Activated T-cell treated with anti-CD3 and anti-CD28 coated beads, Interleukin-2, amount 50 U/mL, for 72 hours (primary cell): ENCODE measurements at places on chromosomes 16 and 17. TPM values are rescaled to one million over a fixed set of nuclear protein-coding genes. Genes with fewer than 3 reads are reported as not detected.
A peak's percentile ranks its signal among the peaks of the same experiment; 100 is the strongest.

EVI2B gene
- total RNA-seq, result 37.3 TPM

KCNAB3 gene
- total RNA-seq, result 10.2 TPM

UTS2R gene
- total RNA-seq, result 0.46 TPM

DNA sequence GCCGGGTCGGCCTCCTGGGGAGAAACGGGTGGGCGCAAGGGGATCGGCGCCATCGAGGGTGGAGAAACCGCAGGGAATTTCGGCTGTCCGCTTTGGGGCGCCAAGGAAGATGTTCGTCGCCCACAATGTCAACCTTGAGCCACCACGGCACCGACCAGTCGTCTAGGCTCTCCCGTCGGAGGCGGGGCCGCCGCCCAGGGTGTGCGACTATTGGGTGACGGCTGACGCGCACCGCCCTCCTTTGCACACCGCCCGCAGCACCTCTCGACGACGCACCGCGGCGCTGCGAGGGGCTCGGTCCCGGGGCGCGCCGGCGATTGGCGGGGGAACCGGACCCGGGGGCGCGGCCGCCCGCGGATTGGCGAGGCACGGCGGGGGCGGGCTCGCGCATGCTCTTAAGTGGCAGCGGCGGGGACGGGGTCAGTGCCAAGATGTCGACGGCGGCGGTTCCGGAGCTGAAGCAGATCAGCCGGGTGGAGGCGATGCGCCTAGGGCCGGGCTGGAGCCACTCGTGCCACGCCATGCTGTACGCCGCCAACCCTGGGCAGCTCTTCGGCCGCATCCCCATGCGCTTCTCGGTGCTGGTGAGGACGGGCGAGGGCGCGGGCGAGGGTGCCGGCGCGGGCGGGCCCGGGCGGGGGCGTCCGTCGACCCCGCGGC is at the start of gene NUDT16L1:
NUDT16L1 (plus strand) TSS at position 267 of the 660 bp plus-strand sequence; CDS start at position 432, 165 bp downstream.
- peak within 1 kb of the TSS; percentile 81 for H3K4me3 ChIP-seq
- H3K27ac ChIP-seq, result peak within 1 kb of the TSS; percentile 73
- H3K27me3 ChIP-seq, result no peaks in the 10 kb centered on the region
- peaks cover 14% of the 10 kb centered on the region for H3K4me1 ChIP-seq
- no peaks in the 10 kb centered on the region for H3K36me3 ChIP-seq
- DNase-seq, result peak; percentile 98

GRCh38 chr16:35506898-35507194 is 2047.4 kb downstream of the TP53TG3F start:
- H3K4me3 ChIP-seq, result no peak overlapping the region
- DNase-seq, result no peak
- no peaks in the 10 kb centered on the region for H3K27me3 ChIP-seq
- no peaks in the 10 kb centered on the region for H3K4me1 ChIP-seq

GRCh38 chr16:54193665-54194333 is 92.8 kb downstream of the IRX3 start:
- DNase-seq, result peak; percentile 60
- H3K4me3 ChIP-seq, result no peak overlapping the region
- no peaks in the 10 kb centered on the region for H3K36me3 ChIP-seq
- H3K27ac ChIP-seq, result no peak overlapping the region

GRCh38 chr16:69133373-69133954 is 1.0 kb downstream of the UTP4 start:
- H3K27me3 ChIP-seq, result no peaks in the 10 kb centered on the region
- peaks cover 69% of the 10 kb centered on the region for H3K4me1 ChIP-seq
- H3K36me3 ChIP-seq, result peaks cover 19% of the 10 kb centered on the region
- DNase-seq, result no peak
- H3K4me3 ChIP-seq, result peak overlapping the region; percentile 96

DNA sequence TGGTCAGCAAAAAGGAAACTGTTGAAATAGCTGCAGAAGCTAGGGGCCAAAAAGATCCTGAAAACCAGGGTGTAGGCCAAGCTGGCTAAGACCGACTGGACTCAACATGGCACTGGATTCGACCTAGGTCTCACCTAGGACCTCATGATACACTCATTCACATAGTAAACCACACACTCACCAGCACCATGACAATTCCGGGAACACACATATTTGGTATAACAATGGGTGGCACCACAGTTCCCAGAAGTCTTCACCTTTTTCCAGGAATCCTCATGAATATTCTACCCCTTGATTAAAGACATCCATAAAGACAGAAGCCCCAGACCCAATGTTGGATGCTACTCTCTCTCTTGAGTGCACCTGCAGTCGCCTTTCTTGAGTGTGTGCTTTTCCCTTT is 460.1 kb downstream of the TMEM114 start:
- H3K27ac ChIP-seq, result no peak overlapping the region
- no peak overlapping the region for H3K4me3 ChIP-seq
- no peak for DNase-seq
- H3K27me3 ChIP-seq, result no peaks in the 10 kb centered on the region

DNA sequence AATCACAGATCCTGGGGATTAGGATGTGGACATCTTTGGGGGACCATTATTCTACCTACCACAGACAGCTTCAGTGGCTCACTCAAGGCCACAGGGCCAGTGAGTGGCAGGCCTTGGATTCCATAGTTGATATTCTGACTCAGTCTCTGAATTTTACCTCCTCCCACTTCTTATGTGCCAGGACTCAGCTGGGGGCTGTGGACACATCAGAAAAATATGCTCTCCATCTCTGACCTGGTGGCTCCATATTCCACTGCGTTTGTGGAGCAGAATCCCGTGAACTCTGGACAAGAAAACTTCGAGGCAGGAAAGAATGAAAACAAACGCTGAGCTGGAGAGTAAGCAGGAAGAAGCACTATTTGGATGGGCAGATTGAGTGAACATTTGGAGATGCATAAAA is 301.8 kb upstream of the MAF start:
- no peak for DNase-seq
- H3K36me3 ChIP-seq, result no peaks in the 10 kb centered on the region
- no peak overlapping the region for H3K27ac ChIP-seq
- H3K4me3 ChIP-seq, result no peak overlapping the region

DNA sequence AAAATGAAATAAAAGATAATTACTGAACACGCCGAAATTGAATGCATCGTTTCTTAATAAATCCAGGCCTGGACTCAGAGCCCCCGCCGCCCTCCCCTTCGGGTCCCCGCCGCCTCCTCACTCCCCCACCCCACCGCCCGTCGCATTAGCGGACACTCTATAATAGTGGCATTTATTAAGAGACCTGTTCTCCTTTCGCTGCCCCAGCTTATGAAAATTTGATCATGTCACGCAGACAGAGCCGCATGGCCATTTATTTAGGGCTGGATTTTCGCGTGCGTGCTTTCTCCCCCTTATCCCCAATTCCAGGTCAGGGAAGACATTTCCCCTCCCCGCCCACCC is 6.3 kb upstream of the HOXB2 start:
- H3K4me3 ChIP-seq, result no peak overlapping the region
- H3K27me3 ChIP-seq, result peaks cover 6% of the 10 kb centered on the region
- H3K4me1 ChIP-seq, result peaks cover 24% of the 10 kb centered on the region
- H3K27ac ChIP-seq, result no peak overlapping the region
- DNase-seq, result no peak
- peaks cover 2% of the 10 kb centered on the region for H3K36me3 ChIP-seq

DNA sequence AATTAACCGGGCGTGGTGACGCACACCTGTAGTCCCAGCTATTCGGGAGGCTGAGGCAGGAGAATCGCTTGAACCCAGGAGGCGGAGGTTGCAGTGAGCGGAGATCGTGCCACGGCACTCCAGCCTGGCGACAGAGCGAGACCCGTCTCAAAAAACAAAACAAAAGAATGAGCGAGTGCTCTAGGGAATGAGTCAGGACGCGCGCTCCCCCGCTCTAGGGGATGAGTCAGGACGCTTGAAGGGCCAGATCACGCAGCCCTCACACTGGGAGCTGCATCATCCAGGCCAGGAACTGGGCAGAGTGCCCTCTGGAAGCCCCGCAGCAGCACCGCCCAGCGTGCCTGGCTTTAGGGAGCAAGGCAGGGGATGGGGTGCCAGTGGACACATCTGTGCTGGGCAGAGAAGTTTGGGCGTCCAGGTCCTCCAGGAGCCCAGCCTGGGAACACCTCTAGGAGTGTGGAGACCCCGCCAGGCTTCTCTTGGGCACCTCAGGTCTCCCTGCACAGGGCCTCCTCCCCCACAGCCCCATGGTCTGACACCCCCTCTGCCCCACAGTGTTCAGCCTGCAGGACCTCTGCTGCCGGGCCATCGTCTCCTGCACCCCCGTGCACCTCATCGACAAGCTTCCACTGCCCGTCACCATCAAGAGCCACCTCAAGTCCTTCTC is 3.9 kb upstream of the WFIKKN1 start:
- H3K27me3 ChIP-seq, result no peaks in the 10 kb centered on the region
- H3K4me3 ChIP-seq, result no peak overlapping the region
- DNase-seq, result no peak
- H3K27ac ChIP-seq, result no peak overlapping the region
- H3K4me1 ChIP-seq, result no peaks in the 10 kb centered on the region
- no peaks in the 10 kb centered on the region for H3K36me3 ChIP-seq

GRCh38 chr17:39894681-39895376 is 23.6 kb downstream of the GSDMB start:
- H3K27ac ChIP-seq, result peak overlapping the region; percentile 84
- H3K36me3 ChIP-seq, result no peaks in the 10 kb centered on the region
- DNase-seq, result no peak
- H3K27me3 ChIP-seq, result no peaks in the 10 kb centered on the region
